ENCODE measurements at places on chromosomes 3 and 15. TPM values are rescaled to one million over a fixed set of nuclear protein-coding genes. Genes with fewer than 3 reads are reported as not detected.

The LRTM1 gene
- total RNA-seq = not detected

The NGRN gene
- 17.8 TPM for total RNA-seq

The CATSPER2 gene
- total RNA-seq = 4.4 TPM

The CLDN16 gene
- not detected for total RNA-seq

The CPN2 gene
- total RNA-seq = not detected

The NANOGP8 gene
- not detected for total RNA-seq

The GUCA1C gene
- not detected for total RNA-seq

The GXYLT2 gene
- total RNA-seq = 0.08 TPM

The CILP gene
- not detected for total RNA-seq

The TJP1 gene
- total RNA-seq = 0.30 TPM

The NPAP1 gene
- total RNA-seq = not detected

The ZNF609 gene
- 53.0 TPM for total RNA-seq

The HYKK gene
- total RNA-seq = 1.6 TPM

The GPR62 gene
- not detected for total RNA-seq

The PLA2G4D gene
- not detected for total RNA-seq

The CACNA2D3 gene
- total RNA-seq = not detected

The FSIP1 gene
- total RNA-seq = 0.18 TPM

The SQOR gene
- total RNA-seq = 114 TPM

The GPR15 gene
- 1.5 TPM for total RNA-seq

The TMEM202 gene
- not detected for total RNA-seq

The CD47 gene
- total RNA-seq = 83.0 TPM

The ZNF502 gene
- total RNA-seq = 1.1 TPM

The CTXN2 gene
- not detected for total RNA-seq

Measured in activated naive CD4-positive, alpha-beta T cell treated with anti-CD3 and anti-CD28 coated beads, Interleukin-2, amount 50 U/mL, for 72 hours (primary cell).